ENCODE measurements at places on chromosomes 3 and 15. TPM values are rescaled to one million over a fixed set of nuclear protein-coding genes. Genes with fewer than 3 reads are reported as not detected.

- no peaks in the 10 kb centered on the region for H3K36me3 ChIP-seq
- H3K4me1 ChIP-seq: no peaks in the 10 kb centered on the region
- H3K27me3 ChIP-seq: no peaks in the 10 kb centered on the region
- no peak for DNase-seq
- no peak overlapping the region for H3K4me3 ChIP-seq
- H3K27ac ChIP-seq: no peak overlapping the region
Measured at GRCh38 chr3:126870608-126871210, 112.2 kb upstream of the PLXNA1 start.

GRCh38 chr15:65423976-65424679 is 1.4 kb upstream of the IGDCC4 start:
- H3K27ac ChIP-seq: no peak overlapping the region
- peaks cover 36% of the 10 kb centered on the region for H3K27me3 ChIP-seq
- no peak overlapping the region for H3K4me3 ChIP-seq
- DNase-seq: no peak

GRCh38 chr3:129961141-129961541 is 13.4 kb upstream of the TRH start:
- no peaks in the 10 kb centered on the region for H3K27me3 ChIP-seq
- no peak overlapping the region for H3K4me3 ChIP-seq
- no peak overlapping the region for H3K27ac ChIP-seq
- no peaks in the 10 kb centered on the region for H3K4me1 ChIP-seq
- DNase-seq: no peak

Gene PPM1L
- 11.4 TPM for total RNA-seq

DNA sequence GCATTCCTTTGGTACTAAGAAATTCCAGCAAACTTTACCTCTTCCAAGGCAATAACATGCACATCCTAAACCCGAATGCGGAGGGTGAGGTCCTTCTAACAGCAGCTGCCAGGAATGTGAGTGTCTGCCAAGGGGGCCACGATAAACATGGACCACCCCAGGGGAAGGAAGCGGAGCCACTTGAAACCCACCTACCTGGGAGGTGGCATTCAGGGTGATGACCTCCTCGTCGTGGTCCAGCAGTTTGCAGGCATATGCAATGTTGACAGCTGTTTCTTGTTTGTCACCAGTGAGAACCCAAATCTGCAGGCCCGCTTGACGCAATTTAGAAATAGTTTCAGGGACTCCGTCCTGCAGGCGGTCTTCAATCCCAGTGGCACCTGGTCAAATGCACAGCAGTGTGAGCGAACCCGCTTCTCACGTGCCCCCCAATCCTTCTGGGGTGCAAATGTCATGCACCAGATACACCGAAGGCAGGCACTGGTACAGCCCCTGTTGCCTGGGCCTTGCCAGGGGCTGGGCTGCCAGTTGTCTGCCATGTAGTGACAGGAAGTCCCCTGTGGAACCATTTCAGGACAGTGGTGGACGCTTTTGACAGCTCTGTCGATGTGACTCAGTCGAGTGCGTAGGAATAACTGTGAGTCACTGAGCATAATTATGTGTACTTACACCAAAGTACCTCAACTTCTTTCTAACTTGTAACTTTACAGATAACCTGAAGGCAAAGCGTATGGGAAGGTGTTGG is 161.2 kb downstream of the ATP10A start:
- no peaks in the 10 kb centered on the region for H3K4me1 ChIP-seq
- no peak overlapping the region for H3K27ac ChIP-seq
- no peak overlapping the region for H3K4me3 ChIP-seq
- DNase-seq: no peak
- no peaks in the 10 kb centered on the region for H3K36me3 ChIP-seq

Data from B cell (primary cell).